ENCODE measurements at places on chromosomes 6 and 20.

DNA sequence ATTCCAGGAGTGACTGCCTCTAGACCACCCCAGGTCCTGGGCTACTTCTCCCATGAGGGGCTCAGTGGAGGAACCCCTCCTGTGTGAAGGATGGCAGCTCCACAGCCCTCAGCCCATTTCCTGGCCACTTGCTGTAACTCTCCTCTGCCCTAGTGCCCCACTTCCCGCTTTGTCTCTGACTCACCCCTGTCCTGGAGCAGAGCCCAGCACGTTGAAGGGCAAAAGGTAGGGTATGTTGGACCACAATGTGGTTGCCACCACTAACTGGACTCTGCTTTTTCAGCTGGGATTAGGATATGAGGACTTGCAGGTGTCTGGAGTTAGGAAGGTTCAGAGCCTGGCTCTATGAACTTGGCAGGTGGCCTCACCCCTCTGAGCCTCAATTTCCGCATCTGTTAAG, 2.4 kb downstream of the MYBL2 start:
- no peak for DNase-seq

DNA sequence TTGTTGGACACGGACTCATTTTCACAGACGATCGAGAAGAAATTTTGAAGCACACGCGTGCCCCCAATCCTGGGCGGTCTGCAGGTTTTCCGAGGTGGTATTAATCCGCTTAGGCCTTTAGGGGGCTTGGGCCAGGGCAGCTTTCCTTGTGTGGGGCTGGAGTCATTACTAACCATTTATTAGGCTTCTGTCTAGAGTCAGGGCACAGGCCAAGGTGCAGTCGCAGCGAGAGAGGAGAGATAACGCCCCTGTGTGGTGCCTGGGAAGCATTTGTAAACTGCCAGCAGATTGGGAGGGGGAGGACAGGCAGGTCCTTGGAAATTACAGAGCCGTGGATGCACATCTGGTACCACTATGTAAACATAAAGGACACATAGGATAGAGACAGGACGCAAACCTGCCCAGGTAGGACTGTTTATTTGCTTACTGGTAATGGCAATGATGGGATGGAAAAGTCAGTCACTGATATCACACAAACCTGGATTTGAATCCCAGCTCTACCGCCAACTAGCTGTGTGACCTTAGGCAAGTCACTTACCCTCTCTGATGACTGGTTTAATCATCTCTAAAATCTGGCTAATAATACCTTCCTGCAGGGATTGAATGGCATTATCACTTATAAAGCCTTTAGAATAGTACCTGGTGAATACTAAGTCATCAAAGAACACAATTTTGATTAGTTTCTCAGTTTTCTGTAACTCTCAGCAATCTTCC, 76.4 kb downstream of the TMEM242 start:
- DNase-seq = no peak

DNA sequence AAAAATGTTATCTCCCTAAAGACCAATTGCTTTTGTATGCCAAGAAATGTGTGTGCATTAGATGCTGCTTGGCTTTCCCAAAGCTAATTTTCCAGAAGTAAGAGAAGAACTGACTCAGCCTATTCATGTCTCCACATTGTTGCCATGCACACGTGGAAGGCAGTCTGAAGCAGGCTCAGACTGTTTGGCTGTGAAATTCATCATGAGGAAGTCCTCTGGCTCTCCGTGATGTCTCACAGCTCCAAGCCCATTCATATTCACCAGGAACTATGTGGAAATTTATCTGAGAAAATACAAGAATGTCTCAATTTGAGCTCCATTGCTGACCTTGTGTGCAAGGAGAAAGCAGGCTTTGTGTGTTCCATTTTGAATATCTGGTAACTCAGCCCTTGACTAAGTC, 1022.2 kb upstream of the GJE1 start:
- no peak for DNase-seq

DNA sequence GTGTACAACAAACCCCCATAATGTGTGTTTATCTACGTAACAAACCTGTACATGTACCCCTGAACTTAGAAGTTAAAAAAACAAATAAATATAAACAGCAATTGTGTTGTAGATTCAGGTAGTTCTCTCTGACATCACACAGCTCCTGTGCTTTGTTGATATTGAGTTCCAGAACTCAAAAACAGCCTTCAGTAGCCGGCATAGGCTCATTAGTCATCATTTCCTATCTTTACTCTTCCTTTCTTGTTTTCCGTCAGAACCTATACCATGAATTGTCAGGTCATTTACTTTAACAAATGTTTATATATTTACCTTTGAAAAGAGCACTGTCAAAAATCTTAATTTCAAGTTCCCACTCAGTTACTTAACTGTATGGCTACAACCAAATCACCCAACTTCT, 88.8 kb downstream of the ADTRP start:
- DNase-seq = no peak

DNA sequence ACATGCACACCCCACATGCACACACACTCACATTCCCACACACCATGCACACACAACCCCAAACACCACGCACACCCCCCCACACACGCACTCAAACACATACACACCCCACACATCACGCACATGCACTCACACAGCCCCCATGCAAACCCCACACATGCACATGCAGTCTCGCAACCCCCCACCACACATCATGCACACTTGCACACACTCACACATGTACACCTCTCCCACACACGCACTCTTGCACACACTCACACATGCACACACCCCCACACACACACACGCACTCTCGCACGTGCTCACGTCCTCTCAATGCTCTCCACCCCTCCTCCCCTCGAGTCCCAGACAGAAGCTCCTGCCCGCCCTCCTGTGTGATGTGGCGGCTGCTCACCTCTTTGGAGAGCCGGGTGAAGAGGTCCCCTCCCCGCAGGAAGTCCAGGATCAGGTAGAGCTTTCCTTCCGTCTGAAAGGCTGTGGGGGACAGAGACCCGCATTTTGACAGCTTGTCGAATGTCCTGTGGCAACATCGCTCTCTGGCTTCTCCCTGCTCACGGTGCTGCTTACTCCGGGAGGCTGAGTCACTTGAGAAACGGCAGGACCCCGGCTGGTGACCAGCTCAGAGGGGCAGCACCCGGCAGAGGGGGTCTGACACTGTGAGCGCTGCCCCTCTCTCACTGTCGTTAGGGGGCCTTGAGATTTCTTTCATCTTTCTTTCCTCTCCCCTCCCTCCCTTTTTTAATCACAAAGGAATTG, 78.5 kb downstream of the RAMACL start:
- DNase-seq = no peak

Data from anterior cingulate cortex (tissue), 58 donors.